Stimulated activated CD4-positive, alpha-beta T cell treated with anti-CD3 and anti-CD28 coated beads, TNF-alpha, amount 100 ng/mL, for 4 hours (primary cell): ENCODE measurements at places on chromosomes 6 and 20.
A peak's percentile ranks its signal among the peaks of the same experiment; 100 is the strongest.

- no peak for DNase-seq
Observed at GRCh38 chr6:118812970-118813369, 81.0 kb upstream of the ASF1A start.

GRCh38 chr20:53792946-53793536 is 199.4 kb upstream of the ZNF217 start:
- no peak for DNase-seq

- no peak for DNase-seq
Observed at GRCh38 chr6:161414180-161414579, 140.3 kb upstream of the AGPAT4 start.

DNA sequence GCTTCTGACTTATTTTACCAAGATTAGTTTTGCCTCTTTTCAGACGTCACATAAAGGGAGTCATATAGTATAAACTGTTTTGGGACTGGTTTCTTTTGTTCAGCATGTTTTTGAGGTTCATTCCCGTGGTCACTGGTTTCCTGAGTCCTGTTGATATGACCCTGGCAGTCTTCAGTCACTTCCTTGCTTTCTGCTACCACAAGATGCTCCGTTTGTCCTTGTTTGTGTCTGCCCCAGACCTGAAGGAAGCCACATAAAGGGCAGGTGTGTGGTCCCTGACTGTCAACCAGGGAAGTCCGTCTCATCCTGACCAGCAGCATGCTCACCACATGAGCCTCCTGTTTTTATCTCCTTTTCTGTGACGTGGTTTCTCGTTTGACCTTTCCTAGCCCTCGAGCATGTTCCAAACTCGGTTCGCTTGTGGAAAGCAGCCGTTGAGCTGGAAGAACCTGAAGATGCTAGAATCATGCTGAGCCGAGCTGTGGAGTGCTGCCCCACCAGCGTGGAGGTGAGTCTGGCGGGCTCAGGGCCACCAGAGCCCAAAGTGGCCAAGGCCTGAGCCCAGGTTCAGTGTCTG is 26.1 kb upstream of the C20orf204 start:
- DNase-seq = no peak

GRCh38 chr6:8187209-8187608 is 84.9 kb upstream of the EEF1E1 start:
- DNase-seq = no peak

DNA sequence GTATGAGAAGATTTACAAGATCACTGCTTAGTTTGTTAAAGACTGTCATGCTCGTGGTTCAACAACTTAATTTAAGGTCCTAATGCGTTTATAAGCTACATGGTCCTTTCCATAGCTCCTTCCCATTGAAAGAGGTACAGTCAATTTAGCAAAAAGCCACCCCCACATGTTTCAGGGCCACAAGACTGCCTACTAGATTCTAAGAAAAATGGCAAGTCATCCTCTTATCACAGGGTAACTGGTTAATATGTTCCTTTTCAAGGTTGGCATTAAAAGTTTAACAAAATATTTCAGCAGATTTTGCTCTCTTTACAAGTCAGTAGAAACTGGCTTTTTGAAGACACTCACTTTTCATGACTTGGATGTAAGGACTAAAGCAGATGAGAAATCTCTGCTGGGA is 15.7 kb downstream of the GSTA3 start:
- DNase-seq = no peak

DNA sequence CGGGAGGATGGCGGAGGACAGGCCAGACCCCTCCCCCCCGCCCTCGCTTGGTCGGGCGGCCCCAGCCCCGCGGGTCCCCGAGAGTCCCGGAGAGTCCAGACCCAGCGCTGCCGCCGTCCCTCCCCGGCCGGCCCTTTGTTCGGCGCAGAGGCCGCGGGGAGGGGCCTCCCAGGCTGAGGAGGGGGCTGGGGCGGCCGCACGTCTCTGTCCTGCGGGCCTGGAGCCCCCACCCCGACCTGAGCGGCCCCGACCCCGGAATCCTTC is 806 bp downstream of the KCNQ2 start:
- no peak for DNase-seq

GRCh38 chr6:29986179-29986781 is 43.9 kb downstream of the HLA-A start:
- no peak for DNase-seq

GRCh38 chr20:34249291-34249690 is 8.1 kb downstream of the ASIP start:
- no peak for DNase-seq

DNA sequence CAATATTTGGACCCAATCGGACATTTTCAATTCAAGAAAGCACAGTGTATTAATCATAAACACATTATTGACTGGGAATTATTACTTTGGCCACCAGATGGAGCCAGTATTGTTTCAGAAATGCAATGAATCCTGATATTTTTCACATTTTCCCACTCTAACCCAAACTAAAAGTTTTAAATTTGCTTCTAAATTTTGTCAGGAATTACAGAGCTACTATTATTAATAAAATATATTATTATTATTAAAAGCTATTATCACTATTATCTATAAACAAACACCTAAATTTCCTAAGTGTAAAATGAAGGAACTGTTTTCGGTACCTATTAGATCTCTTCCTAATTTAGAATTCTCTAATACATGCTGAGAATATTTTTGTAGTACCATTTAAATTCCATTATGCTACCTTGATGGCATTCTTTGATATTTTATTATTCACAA is 245.3 kb downstream of the OGFRL1 start:
- DNase-seq = no peak

DNA sequence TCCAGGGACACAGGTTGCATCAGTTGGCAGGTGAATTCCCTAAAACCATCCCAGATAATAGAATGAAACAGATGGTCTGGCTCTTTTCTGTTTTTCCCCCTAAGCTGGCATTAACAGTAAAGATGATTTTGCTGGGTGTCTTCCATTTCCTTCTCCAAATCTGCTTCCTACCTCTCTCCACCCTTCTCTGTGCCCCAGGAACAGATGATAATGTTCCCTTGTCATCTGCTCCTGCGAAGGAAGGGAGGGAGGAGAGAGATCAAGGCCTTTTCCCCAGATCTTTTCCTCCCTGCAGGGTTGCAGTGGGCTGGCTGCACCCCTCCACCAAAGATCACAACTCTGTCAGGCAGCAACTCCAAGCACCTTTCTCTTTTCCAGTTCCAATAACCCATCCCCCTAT is 156.5 kb upstream of the PRDM1 start:
- no peak for DNase-seq

GRCh38 chr20:10077081-10077471 is 42.3 kb downstream of the ANKEF1 start:
- no peak for DNase-seq

- no peak for DNase-seq
Observed at GRCh38 chr6:113676057-113676456, 181.1 kb upstream of the MARCKS start.

DNA sequence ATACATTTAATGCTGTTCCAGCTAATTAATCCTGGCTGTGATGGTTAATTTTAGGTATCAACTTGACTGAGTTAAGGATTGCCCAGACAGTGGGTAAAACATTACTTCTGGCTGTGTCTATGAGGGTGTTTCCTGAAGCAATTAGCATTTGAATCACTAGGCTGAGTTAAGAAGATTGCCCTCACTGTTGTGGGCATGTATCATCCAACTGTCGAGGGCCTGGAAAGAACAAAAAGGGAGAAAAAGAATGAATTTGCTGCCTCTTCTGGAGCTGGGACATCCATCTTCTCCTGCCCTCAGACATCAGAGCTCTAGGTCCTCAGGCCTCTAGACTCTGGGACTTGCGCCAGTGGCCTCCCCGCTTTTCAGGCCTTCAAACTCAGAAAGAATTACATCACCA is 34.3 kb downstream of the SDHAF4 start:
- DNase-seq = no peak

GRCh38 chr6:96760153-96760687 is 77.1 kb downstream of the GPR63 start:
- no peak for DNase-seq

DNA sequence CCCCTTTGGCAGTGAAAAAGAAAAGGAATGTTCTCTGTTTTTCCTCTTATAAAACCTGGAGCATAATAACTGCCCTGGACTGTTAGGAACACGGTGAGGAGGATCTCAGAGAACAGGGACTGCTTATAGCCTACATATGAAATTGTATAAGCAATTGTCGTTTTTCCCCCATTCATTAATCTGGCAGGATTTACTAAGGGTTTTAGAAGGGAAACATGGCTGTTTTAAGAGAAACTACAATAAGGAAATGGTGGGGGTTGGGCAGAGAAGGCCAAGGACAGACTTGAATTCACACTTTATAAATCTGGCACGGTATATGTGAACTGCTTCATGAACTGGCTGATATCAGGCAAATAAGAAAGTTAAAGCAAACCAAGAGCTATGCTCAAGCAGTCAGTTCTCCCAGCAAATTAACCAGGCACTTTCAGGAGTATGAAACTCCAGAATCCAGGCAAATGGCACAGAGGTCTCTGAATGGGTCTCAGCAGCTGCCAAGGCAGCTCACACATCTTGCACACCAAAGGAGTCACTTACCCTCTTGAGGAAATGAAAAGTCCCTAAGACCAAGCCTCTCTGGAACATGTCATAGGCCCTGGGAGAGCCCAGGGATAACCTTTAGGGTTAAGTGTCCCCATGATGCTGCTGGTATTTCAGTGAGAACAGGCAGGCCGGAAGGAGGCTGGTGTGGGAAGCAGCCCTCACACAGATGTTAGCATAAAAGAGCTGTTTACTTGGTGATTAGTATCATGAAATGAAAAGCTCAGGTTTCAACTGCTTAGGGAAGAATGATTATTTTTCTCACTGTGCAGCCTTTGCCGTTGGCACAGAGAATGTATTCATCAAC is 260.5 kb upstream of the MARCKS start:
- DNase-seq = no peak

GRCh38 chr6:137823826-137824555 is 43.1 kb upstream of the TNFAIP3 start:
- DNase-seq = peak; percentile 35

DNA sequence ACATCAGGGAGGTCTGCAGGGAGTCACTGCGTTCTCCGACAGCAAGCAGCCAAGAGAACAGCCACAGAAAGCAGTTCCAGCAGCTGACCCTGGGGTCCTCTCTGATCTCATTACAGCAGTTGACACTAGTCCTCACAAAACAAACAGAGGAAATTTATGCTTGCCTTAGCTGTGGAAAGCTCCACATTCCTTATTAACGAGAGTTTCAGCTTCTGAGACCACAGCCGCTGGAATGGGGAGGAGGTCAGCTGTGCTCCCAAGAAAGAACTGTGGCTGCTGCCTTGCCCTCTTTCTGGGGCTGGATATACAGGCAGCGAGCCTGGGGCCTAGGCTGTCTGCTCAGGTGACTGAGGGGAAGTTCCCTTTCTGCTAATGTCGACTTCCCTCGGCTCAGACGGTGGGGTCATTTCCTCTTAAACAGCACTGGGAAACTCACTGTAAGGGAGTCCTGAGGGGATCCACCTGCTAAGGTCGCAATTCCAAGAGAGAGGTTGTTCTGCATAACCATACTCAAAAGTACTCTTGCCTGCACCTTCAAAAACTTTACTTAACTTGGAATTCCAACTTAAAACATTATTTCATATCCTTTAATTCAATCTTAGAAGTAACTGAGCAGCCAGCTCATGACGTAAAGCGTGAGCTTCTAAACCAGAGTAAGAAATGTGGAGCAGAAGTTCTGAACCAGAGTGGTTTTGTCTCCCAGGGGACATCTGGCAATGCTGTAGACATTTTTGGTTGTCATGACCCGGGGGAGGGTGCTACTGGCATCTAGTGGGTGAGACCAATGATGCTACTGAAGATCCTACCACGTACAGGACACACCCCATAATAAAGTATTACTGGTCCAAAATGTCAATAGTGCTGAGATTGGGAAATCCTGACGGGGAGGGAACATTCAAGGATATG is 80.3 kb downstream of the BACH2 start:
- DNase-seq = no peak
